Endodermal cell (in vitro differentiated cells): ENCODE measurements at places on chromosomes 5 and 9. TPM values are rescaled to one million over a fixed set of nuclear protein-coding genes. Genes with fewer than 3 reads are reported as not detected.

DNA sequence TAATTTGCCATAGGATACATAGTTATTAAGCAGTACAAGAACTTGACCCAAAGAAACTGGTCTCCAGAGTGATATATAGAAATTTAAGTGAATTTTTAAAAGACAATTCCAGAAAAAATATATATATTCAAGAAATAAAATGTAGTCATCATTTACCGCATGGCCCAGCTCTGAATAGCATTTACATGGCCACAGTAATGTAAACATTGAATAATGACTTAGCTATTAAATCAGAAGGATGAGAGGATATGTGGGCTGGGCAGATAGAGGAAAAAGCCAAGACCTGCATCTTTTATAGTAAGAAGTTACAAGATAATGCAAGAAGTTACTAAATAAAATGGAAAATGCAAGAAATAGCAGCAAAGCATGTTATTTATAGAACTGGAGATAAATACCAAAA lies 405.2 kb upstream of the WWC1 start:
- no peaks in the 10 kb centered on the region for H3K27me3 ChIP-seq
- no peak overlapping the region for H3K27ac ChIP-seq

DNA sequence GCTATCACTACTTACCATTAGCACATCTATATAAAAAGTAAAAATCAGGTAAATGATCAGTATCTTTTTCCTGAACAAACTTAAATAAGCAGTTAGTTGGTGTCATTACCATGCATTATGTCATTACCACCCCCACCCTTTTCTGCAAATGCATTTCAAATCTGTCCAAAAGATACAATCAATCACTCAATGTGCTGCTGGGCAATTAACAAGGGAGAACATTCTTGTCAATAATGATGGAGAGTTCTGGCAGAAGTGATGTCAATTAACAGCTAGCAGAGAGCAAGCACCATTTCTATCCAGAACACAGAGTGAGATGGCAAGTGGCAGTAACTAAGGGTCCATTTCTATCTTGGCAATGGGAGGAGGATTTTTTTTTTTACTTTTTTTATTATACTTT lies 3.5 kb upstream of the PDE4D start:
- H3K4me3 ChIP-seq, result no peak overlapping the region
- H3K27ac ChIP-seq, result no peak overlapping the region
- DNase-seq, result no peak
- no peaks in the 10 kb centered on the region for H3K36me3 ChIP-seq

The PDGFRB gene
- total RNA-seq, result 2.8 to 4.6 TPM (median 4.1 TPM) in 3 replicates

The KIF4B gene
- total RNA-seq, result 0.14 TPM in 1 of 2 replicates, not detected in the other

DNA sequence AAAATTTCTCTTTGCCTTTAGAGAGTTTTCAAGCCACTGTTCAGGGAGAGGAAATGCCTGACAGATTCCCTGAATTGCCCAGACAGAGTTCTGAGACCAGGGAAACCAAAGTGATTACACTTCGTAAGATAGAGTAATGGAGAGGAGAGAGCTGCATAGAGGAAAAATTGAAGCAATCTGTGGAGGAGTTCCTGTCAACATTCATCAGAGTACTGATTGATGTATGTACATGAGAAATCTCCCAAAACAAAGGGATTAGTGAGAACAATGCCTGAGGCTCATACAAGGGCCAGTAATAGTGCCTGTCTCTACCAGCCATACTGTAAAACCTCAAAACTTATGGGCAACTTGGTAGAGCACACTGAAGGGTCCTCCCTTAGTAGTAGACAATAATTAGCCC lies 79.0 kb upstream of the TRIM32 start:
- no peak overlapping the region for H3K4me3 ChIP-seq
- no peak overlapping the region for H3K27ac ChIP-seq
- no peak for DNase-seq
- no peaks in the 10 kb centered on the region for H3K4me1 ChIP-seq
- no peaks in the 10 kb centered on the region for H3K27me3 ChIP-seq

The HSPB3 gene
- total RNA-seq, result not detected in 3 replicates

DNA sequence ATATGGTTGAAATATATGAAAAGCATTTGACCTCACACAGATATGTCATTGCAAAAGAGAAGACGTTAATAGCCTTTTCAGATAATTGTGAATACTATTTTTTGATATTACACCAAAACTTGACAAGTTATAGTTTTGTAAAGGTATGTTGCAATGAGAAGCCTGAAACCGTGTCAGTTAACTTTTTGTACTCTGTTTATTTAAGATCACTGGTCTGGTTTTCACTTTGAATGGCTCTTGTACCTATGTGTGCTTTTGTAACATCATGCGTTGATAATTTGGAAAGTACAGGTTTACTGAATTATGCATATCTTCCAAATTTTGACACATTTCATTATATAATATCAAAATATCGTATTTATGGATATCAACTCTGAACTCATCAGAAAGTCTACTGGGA lies 177.2 kb downstream of the PBX3 start:
- no peak for DNase-seq
- peaks cover 3% of the 10 kb centered on the region for H3K36me3 ChIP-seq
- H3K27ac ChIP-seq, result no peak overlapping the region
- no peak overlapping the region for H3K4me3 ChIP-seq
- H3K4me1 ChIP-seq, result no peaks in the 10 kb centered on the region
- H3K27me3 ChIP-seq, result no peaks in the 10 kb centered on the region

The HACD4 gene
- total RNA-seq, result 1.2 to 1.9 TPM (median 1.7 TPM) in 3 replicates

DNA sequence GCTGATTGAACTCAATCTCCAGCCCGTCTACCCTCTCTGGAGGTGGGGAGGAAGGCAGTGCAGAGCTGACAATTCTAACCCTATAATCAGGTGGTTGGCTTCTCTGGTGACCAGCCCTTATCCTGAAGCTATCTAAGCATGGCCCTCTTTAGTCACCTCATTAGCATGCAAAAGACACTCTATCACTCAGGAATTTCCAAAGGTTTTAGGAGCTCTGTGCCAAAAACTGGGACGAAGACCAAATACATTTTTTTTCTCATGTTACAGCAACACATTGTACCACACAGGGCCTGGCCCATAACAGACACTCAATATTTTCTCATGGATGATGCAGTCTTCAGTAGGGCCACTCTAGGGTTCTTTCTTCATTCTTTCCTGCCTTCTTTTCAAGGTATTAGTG lies 118.8 kb upstream of the VLDLR start:
- H3K27ac ChIP-seq, result no peak overlapping the region
- H3K4me3 ChIP-seq, result no peak overlapping the region
- DNase-seq, result no peak
- H3K36me3 ChIP-seq, result no peaks in the 10 kb centered on the region

- no peaks in the 10 kb centered on the region for H3K36me3 ChIP-seq
- no peak overlapping the region for H3K4me3 ChIP-seq
- no peaks in the 10 kb centered on the region for H3K4me1 ChIP-seq
- DNase-seq, result no peak
These were observed 136.4 kb upstream of the FBXL7 start for GRCh38 chr5:15363601-15364000.

DNA sequence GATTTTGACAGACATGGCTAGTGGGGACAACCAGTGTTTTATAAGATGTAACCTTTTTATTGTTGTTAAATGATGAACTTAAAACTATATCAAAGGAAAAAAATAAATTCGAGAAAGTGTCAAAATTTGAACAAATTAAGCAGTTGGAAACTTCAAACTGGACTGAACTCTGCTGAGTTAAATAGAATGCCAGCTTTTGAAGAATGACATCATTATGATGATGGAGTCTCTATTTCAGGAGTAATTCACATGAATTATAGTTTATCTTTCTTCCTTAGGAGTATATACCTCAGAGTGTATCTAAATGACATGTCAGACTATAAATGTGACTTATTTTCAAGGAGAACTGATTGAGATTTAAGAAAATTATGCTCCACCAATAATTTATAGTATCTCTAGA lies 125.2 kb downstream of the CAMK4 start:
- no peaks in the 10 kb centered on the region for H3K4me1 ChIP-seq
- no peak for DNase-seq
- H3K27me3 ChIP-seq, result no peaks in the 10 kb centered on the region
- no peaks in the 10 kb centered on the region for H3K36me3 ChIP-seq
- no peak overlapping the region for H3K4me3 ChIP-seq

DNA sequence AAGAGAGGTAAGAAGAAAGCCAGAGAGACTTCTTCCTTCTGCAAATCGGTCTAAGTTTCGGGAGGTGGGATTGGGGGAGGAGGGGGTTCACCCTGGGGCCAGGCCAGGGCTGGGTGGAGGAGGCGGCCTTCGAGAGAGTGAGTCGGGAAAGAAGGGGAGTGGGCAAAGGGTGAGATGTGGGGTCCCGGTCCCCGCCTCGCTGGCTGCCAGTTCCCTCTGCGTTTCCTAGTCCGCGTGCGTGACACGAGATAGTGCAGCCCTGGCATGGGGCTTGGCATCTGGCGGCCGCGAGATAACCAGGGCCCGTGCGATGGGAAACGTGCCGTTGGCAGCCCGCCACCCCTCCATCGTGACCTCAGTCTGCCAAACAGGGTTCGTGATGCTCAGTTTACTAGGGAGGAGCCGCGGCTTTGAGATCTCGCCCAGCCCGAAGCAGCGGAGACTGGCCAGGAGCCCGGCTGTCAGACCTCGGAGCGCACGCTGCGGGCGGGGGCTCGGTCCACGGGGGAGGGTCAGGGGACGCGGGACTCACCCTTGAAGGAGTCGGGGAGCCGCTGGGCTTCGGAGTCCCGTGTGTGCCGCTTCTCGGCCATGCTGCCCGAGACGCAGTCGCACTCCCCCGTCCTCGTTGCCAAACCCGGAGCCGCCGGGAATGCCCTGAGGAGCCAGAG lies at the start of gene STOM:
Gene STOM (minus strand): TSS at position 656 of the 671 bp plus-strand sequence. CDS start 63 bp downstream, at position 593.
- peaks cover 13% of the 10 kb centered on the region for H3K27me3 ChIP-seq
- no peak within 1 kb of the TSS for H3K27ac ChIP-seq
- no peaks in the 10 kb centered on the region for H3K36me3 ChIP-seq
- peaks cover 16% of the 10 kb centered on the region for H3K4me1 ChIP-seq

DNA sequence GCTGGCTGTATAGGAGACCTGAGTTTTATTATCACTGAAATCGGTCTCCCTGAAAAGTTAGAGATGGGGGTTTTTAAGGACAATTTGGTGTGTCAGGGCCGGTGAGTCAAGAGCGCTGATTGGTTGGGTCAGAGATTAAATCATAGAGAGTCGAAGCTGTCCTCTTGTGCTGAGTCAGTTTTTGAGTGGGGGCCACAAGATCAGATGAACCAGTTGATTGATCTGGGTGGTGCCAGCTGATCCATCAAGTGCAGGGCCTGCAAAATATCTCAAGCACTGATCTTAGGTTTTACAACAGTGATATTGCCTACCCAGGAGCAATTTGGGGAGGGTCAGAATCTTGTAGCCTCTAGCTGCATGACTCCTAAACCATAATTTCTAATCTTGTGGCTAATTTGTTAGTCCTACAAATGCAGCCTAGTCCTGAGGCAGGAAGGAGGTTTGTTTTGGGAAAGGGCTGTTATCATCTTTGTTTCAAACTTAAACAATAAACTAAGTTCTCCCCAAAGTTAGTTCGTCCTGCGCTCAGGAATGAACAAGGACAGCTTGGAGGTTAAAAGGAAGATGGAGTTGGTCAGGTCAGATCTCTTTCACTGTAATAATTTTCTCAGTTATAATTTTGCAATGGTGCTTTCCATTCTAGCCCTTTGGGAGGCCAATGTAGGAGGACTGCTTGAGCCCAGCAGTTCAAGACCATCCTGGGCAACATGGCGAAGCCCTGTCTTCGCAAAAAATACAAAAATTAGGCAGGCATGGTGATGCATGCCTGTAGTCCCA lies 31.6 kb upstream of the RFK start:
- no peak for DNase-seq
- no peaks in the 10 kb centered on the region for H3K27me3 ChIP-seq
- H3K36me3 ChIP-seq, result no peaks in the 10 kb centered on the region
- no peak overlapping the region for H3K4me3 ChIP-seq

GRCh38 chr9:87333802-87334201 lies 163.9 kb upstream of the DAPK1 start:
- DNase-seq, result no peak
- H3K27me3 ChIP-seq, result no peaks in the 10 kb centered on the region
- H3K4me3 ChIP-seq, result no peak overlapping the region

The ANKDD1B gene
- 5.6 and 8.6 TPM in 2 replicates for total RNA-seq

GRCh38 chr9:4937446-4937845 lies 47.6 kb upstream of the JAK2 start:
- H3K27ac ChIP-seq, result no peak overlapping the region
- H3K4me1 ChIP-seq, result peaks cover 9% of the 10 kb centered on the region
- H3K27me3 ChIP-seq, result no peaks in the 10 kb centered on the region
- DNase-seq, result no peak
- no peak overlapping the region for H3K4me3 ChIP-seq

DNA sequence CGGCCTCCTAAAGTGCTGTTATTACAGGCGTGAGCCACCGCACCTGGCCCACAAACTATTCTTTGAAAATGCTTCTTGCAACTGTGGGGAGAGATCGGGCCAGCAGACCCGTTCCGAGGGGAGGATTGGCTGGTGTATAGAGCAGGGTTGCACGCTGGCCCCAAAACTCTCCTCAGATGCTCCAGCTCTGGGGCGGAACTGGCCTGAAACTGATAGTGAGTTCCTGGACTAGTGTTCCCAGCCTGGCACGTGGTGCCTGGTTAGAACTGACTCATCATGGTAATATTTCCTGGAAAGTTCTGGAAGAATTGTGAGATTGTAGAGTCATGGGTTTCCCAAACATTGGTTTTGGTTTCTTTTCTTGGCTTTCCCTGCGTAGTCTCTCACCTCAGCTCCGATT lies 120.5 kb downstream of the FBXL7 start:
- no peaks in the 10 kb centered on the region for H3K27me3 ChIP-seq
- H3K36me3 ChIP-seq, result no peaks in the 10 kb centered on the region
- no peak for DNase-seq
- no peak overlapping the region for H3K27ac ChIP-seq
- H3K4me3 ChIP-seq, result no peak overlapping the region

- no peaks in the 10 kb centered on the region for H3K27me3 ChIP-seq
- no peaks in the 10 kb centered on the region for H3K36me3 ChIP-seq
- no peak overlapping the region for H3K27ac ChIP-seq
- H3K4me1 ChIP-seq, result peaks cover 21% of the 10 kb centered on the region
- peak; percentile 41 for DNase-seq
These were observed 165.0 kb downstream of the SYK start for GRCh38 chr9:90966480-90967144.

DNA sequence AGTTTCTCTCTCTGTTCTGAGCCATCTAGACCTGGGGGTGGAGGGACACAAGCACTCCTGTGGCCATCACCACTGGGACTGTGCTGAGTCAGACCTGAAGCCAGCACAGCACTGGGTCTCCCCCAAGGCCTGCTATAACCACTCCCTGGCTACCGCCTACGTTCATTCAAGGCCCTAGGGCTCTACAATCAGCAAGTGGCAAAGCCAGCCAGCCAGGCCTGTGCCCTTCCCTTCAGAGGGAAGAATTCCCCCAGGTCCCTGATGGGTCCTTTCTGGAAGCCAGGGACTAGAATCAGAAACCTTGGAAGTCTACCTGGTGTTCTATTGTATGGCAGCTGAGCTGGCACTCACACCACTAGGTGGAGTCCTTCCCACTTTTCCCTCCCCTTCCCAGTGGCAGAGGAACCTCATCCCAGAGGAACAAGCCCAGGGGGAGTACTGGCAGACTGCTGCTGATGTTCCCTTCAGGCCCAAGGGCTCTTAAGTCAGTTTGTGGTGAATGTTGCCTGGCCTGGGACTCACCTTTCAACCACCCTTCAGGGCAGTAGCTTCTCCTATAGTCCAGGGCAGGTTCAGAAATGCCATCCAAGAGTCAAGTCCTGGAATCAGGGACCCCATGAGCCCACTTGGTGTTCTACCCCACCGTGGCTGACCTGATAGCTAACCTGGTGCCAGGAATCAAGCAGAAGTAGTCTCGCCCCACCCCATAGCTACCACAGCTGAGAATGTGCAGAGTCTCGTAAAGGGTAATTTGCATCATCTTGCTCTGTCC lies 20.0 kb downstream of the JMY start:
- H3K27ac ChIP-seq, result no peak overlapping the region
- H3K4me1 ChIP-seq, result no peaks in the 10 kb centered on the region
- DNase-seq, result peak; percentile 92
- H3K4me3 ChIP-seq, result no peak overlapping the region
- H3K36me3 ChIP-seq, result no peaks in the 10 kb centered on the region
- H3K27me3 ChIP-seq, result no peaks in the 10 kb centered on the region
